ENCODE measurements at places on chromosomes 3 and 15.
A peak's percentile ranks its signal among the peaks of the same experiment; 100 is the strongest.

DNA sequence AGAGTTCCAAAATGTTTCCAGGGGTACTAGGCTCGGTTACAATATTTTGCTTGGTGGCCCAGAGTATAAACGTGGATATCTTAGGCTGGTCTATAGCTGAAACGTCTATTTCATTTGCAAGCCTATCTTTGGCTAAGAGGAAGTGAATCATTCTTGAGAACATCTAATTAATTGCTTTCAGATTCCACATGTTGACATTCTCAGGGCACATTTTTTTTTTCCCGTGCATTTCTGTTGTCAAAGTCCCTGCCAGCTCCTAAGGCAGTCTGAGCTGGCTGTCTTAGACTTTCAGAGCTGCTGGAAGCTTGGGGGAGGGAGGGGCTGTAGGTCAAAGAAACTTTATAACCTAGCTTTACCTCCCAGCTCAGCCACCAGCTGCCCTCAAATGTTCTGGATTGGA, 23.2 kb upstream of the LAMP3 start:
- no peak for DNase-seq

GRCh38 chr3:3087279-3087678, 22.9 kb downstream of the IL5RA start:
- no peak for DNase-seq

DNA sequence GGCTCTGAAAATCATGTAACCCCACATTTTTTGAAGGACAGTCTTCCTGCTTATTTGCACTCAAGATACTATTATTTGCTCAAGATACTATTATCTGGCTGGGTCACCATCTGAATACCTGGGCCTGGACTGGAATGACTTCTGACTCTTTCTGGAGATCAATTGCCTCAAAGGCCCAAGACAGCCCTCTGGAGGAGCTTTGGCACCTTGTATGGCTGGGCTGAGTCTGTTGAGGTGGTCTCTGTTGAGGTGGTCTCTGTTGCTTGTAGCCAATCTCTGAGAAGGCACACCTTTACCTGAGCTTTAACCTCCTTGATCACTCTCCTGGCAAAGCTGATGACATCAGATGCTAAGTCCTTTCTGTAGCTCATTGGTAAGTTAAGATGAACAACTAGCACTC, 33.0 kb downstream of the SPATA12 start:
- no peak for DNase-seq

DNA sequence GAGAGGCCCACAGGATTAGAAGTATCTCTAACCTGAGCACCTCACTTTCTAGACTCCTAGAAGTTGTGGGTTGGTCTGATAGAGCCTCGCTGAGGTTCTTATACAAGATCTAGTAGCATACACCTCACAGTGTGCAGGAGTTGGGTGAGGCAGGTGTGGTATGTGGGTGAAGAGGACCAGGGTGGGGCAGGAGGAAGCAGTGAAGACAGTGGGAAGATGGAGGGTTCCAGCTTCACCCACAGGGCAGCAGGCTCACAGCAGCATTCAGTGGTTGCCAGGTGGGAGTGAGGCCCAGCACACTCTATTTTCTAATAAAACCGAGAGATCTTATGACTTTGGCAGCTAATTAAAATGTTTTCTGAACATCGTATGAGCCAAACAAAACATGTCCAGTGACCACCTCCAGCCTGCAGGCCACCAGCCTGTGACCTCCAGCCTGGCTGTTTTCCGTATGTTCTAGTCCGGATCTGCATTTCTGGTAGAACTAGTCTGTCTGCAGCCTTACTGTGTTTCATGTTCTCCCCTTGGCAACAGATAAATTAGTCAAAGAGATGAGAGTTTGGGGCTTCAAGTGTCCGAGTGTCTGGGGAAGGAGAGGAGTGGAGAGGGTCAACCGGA, 170.4 kb upstream of the CTDSPL start:
- DNase-seq: no peak

DNA sequence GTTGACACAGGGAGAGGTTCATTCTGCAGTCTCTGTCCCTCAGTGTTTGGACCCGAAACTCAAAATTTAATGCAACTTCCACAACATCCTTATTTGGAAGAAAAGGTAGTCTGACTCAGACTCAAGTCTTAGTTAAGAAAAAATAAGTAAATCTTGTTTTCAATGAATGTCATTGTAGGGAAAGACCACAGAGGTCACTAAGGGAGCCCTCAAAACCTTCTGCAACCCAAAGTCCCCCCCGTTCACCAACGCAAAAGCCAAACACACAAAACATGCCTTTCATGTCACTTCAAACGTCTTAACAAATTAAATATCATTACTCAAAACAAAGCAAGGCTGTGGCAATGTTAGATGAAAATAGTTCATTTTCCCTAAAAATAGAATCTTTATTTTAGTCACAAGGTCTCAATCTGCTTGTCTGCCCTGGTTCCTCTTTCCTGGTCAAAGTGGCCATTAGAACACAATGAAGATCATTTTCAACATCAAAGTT, 20.9 kb upstream of the SSUH2 start:
- DNase-seq: no peak

DNA sequence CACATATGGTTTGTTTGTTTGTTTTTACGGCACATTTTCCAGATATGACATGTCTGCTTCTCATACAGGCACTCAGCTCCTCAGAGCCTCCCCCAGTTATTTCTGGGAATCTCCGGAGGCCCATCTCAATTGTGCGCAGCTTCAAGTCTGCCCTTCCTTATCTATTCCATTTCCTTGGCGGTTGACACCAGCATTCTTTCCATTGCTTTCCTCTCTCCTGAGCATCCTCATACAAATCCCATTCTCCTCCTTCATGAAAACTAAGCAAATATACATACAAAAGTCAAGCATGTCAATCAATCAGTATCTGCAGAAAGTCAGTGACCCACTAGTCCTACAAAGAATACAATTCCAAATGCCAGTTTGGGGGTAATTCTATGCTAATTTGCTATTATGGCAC, 166.7 kb downstream of the SQOR start:
- DNase-seq: no peak

- DNase-seq: peak; percentile 6
Measured at GRCh38 chr3:4943549-4943948, 35.7 kb upstream of the BHLHE40 start.

- no peak for DNase-seq
Measured at GRCh38 chr3:141391298-141391990, 23.1 kb downstream of the ZBTB38 start.

DNA sequence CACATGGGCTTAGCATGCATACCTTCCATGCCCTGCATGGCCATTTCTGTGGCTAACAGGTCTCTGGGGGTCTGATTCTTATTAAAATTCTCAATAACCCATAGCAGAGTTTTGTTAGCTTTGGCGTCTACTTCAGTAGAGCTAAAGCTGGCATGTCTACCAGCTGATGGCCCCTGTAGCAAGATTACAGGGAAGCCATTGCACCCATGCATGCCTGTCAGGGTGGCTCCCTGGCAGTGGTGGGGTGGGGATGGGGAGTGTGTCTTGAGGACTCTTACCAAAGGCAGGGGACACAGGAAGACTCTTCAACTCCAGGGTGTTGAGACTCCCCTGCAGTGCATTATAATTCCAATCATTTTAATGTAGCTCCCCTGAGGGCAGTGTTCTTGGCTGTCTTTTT, 4.7 kb downstream of the KY start:
- no peak for DNase-seq

DNA sequence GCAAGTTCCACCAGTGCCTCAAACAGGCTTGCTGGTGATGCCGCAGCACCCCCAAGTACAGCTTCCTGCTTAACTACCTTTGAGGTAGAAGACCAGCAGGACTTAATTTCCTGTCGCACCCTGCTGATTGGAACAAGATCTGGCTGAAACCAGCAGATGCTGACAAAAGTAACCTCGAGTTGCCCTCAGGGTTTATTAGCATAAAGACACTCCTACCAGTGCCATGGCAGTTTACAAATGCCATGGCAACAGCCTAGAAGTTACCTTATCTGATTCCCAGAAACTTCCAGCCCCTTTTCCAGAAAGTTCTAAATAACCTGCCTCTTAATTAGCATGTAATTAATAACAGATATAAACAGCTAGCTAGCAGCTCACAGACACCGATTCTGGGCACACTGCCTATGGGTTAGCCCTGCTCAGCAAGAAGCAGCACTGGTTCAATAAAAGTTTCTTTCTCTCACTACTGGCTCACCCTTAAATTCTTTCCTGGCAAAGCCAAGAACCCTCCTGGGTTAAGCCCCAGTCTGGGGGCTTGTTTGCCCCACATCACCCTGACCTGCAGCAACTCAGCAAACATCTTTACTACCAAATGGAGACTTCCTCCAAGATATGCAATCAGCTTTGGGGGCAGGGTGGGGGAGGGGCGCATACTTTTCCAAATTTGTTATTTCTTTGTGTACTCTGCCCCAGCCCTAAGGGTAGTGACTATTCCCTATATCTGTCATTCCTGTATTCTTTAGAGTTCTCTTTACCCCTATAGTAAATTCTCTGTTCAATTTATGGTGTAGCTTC, 54.2 kb downstream of the MAP4 start:
- DNase-seq: peak; percentile 51

DNA sequence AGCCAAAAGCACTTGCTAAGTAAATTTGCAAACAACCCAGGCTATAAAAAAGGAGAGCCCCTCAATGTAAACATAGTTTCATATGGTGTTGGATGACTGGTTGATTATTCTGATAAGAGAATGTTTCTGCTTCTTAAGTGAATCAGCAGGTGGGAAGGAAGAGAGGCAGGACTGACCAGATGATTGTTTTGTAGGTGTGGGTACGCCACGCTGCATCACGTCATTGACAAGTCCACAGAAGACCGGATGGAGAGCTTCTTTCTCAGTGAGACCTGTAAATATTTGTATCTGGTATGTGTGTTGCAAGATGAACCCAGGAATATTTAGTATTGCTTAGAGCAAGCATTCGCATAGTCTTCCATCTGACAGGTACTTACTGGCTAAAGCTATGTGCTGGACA, 23.4 kb downstream of the EDEM1 start:
- DNase-seq: no peak

DNA sequence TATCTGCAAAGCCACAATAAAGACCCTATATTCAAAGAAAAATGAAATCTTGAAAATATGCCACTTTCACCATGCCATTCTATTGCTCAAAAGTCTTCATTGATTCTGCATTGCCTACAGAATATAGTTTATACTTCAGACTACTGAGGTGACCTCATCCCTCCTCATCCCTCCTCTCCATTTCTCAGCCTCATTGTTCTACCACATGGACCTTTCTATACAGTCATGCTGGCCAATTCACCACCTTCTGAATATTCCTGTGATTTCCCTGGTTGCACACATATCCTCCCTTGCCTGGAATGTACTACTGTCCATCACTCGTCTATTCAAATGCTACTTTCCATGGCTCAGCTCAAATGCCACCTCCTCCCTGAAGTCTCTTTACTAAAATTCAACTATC, 3.5 kb upstream of the COL8A1 start:
- DNase-seq: no peak

- DNase-seq: peak; percentile 59
Measured at GRCh38 chr3:190252080-190252479, 70.2 kb downstream of the CLDN1 start.

- peak; percentile 76 for DNase-seq
Measured at GRCh38 chr3:15332405-15333098, at the start of gene SH3BP5. TSS of gene SH3BP5 (minus strand) at chr3:15332586. CDS start at chr3:15332408, 178 bp downstream.

DNA sequence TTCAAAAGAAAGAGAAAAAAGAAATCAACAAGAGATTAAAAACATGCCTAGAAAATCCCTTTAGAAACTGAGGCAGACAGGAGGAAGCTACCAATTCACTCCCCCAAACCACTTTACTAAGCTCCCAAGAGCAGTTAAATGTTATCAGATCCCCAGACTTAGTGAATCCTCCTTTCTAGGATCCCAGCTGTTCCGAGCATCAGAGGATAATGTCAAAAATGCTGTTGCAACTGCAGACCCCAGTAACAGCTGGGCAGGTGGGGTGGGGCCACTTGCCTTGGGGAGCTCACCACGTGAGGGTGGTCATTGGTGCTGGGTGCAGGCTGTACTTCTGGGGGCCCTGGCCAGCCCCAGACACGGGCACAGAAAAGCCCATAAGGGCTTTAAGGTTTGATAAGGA, 9.1 kb downstream of the POMGNT2 start:
- no peak for DNase-seq

DNA sequence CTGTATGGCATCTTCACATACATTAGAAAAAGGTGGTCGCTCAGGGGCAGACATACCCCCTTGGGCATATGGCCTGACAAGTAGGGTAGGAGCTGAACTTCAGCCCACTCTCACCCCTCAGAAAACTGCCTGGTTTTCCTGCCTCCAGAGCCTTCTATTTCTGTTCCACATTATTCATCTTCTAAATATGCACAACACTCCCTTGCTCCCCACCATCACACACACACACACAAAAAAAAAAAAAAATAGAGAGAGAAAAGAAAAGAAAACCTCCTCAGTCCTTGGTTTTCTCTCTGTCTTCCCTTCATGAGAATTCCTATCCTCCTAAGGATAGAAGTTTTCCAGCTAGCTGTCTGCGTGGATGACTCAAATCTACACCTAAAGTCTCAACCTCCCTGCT, 5.6 kb upstream of the ROPN1 start:
- DNase-seq: no peak

DNA sequence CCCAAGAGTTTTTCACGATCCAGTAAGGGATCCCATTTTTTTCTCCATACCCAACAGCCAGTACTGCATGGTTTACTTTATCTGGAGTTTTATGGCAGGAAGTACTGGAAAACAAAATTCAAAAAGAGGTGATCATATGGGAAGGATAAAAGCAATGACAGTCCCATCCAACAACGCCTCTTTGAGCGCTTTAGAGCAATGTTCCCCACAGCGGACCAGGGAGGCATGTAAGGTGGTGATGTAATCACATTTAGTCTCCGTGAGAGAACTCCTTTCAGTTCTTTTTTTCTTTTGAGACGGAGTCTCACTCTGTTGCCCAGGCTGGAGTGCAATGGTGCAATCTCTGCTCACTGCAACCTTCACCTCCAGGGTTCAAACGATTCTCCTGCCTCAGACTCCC, 21.8 kb downstream of the CTSH start:
- no peak for DNase-seq

- no peak for DNase-seq
Measured at GRCh38 chr3:46116996-46117395, 89.7 kb upstream of the XCR1 start.

DNA sequence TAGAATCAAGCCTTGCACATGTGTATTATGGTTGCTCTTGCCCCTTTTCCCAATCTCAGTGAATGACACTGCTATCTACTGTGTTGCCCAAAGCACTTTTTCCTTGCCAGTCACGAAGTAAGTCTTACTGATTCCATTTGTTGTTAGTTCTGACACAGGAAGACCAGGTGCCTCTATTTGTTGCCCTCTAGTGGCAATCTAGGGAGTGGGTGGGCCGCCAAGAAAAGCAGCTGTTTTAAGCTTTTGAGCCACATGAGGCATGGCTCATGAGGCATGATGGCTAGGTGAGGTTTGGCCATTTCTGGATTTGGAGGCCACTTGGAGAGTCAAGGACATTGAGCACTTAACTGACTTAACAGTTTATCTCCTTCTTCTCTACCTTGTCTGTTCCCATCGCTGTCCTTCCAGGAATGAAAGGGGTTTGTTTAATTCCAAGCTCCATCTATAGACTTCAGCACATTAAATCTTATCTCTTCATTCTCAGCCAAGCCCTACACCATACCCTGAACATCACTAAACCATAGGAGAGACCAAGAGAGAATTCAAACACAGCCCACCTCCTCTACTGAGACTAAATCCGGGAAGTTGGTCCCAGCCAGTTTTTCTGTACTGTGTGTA, 103.1 kb downstream of the HCN4 start:
- DNase-seq: peak; percentile 77

- DNase-seq: no peak
Measured at GRCh38 chr15:67900621-67901147, 60.8 kb upstream of the RNU6-1 start.
